ENCODE measurements at places on chromosomes 6 and 20.

- DNase-seq: no peak
These were observed 94.5 kb downstream of the PREX1 start for GRCh38 chr20:48733296-48733790.

DNA sequence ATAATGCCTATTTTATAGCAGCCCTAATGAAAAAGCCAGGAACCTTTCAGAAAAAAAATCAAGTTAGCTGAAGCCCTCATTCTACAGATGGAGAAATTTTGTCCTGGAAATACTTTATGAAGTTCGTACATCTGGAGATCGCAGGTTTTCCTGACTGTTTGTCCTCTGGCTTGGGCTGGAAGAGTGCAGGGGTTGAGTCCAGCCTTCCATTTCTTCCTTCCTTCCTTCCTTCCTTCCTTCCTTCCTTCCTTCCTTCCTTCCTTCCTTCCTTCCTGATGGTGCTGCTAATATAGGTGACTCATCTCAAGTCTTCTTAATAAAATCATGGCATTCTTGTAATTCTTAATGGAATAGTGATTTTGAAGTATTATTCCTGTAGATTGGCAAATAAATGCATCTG, 227.4 kb downstream of the CLVS2 start:
- DNase-seq: no peak

DNA sequence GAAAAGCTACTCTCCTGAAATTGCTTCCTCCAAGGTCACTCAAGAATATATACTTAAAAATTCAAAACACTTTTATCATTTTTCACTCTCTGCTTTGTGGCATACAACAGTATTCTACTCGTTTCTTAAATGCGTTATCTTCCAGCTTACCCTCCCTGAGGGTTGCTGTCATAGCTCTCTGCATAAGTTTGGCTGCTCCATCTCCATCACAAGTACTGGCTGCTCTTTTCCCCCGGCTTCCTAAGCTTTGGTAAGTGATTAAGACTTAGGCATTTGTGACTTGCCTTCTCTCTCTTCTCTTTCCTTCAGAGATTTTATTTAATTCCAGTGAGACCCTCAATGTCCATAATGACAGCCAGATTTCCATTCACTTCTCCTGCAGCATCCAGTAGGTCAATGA, 128.3 kb downstream of the NKAIN2 start:
- no peak for DNase-seq

DNA sequence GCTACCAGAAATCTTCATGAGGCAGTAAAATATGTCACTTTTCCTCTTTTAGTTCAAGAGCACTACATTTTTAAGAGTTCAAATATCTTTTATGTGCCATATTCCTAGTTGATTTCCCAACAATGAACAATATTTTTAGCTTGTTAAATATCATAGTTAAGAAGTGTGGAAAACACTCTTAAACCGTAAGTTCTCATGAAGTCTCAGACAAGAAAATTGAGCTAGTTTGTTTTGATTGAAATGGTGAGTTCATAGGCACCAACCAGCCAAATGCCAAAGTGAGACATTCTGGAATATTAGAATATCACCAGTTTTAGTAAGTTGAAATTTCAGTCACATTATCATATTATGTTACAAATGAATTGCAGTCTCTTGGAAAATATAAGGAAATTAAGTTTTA, 277.2 kb upstream of the HSF2 start:
- DNase-seq: no peak

DNA sequence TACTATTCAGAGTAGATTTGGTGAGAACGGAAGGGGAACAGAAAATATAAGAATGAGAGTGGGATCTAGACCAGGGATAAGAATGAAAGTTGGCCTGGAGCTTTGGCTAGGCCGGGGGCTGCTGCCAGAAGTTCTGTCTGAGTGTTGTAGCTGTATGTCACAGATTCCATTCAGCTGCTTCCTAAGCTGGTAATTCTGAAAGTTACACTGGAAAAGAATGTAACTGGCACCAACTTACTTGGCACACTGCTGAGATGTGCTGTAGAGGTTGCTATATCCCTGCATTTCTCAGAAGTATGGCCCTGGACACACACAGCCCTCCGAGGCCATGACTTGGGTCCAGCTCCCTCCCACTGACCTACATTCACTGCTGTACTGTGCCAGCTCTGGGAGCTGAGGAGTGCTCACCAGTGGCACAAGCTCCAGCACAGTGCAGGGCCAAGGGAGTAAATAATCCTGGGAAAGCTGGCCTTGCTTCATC, 25.8 kb upstream of the TMEM217 start:
- no peak for DNase-seq

DNA sequence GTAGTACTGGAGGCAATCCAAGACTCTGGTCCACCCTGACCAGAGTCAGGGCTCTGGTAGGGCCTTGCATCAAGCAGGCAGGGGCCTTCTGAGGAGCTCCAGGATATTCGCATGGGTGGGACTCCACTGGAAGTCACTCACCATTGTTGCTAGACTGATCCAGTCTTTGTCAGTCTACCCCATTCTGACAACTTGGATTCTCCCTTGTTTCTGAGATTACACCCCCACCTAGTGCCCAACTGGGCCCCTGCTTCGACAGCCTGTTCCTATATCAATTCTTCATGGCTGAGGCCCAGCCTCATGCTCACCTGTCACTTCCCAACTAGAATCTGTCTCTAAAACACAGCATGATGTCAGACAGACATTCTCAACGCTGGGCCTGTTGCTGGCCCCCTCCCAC, 5.2 kb downstream of the SLC35D3 start:
- no peak for DNase-seq

DNA sequence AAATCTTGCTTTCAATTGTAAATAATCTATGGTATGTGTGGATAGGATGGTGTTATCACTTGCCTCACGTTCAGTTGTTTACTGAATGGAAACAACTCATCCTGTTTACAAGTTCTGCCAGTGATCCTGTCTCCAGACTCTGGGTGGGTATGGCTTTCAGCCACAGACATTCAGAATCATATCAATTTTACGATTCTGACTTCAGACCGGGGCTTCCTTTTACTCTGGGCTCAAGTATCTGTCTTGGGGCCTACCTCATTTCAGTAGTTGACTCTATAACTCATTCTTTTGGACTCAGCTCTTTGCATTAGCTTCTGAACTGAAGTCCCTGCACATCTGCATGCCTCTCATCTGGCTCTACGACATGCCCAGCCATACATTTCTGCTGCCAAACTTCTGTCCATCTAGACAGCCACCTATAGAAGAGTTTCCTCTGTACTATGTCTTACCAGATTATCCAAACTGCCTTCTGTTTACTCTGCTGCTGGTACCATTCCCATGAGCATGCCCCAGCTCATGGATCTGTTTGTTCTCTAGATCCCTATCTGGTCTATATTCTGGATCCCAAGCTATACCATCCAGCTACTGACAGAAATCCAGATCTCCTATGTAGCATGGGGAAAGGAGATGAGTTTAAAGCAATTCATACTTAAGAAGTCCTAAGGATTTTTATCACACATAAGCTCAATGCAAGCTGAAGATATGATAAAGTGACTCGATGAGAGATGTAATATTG, 34.3 kb downstream of the FYN start:
- DNase-seq: no peak

DNA sequence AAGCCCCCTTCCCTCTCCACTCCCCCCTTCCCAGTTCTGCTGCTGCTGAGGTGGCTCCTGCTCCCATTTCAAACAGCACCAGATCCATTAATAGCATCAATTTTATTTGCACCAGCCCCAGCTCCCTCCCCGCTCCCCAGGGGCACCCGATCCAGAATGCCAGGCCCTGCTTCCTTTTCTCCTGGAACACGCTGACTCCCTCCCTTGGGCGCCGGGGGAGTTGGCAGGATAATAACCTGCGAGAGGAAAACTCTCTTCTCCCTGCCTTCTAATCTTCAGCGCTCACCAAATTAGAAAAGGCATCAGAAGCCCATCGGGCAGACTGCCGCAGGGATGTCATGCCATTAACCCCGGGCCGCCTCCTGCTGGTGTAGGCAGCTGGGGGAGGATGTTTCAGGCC, 77.8 kb downstream of the NCR2 start:
- DNase-seq: no peak

GRCh38 chr6:72720464-72720863, 98.6 kb downstream of the KCNQ5 start:
- DNase-seq: no peak

GRCh38 chr20:50848846-50849673, 54.2 kb downstream of the BCAS4 start:
- DNase-seq: no peak

DNA sequence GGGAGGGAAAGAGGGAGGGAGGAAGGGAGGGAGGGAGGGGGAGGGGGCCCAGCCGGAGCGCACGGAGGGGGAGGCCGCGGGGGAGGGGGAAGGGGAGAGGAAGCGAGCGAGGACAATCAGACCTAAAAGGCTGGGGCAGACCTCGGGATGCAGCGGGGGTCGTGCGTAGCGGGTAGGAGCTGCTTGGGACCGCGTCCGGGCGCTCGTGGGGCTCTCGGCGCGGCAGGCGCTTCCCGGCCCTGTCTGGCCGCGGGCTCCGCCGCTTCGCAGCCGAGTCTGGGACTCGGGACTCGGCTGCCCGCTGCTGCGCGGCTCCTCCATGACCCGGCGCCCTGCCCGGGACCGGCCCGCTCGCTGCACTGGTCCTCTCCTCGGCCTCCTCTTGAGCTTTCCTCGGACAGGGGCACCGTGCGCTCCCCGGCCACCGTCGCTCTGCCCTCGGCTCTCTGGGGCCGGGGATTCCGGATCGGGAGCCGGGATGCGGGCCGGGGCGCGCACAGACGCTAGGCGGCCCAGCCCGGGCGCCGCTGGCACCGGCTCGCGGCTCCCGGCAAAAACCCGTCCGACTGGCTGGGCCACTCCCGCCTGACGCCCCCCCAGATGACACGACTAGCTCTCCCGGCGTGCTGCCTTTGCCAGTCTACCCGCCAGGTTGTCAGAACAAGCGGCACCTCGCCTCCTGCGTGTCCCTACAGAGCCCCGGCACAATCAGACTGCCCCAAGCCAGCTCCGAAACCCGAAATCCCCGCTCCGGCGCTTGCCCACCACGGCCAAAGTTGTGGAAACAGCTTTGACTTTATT, 2.2 kb downstream of the TFAP2A start:
- DNase-seq: no peak

GRCh38 chr6:130720076-130720715, 107.0 kb upstream of the SMLR1 start:
- no peak for DNase-seq

GRCh38 chr6:137892271-137892708, 25.2 kb downstream of the TNFAIP3 start:
- DNase-seq: no peak

DNA sequence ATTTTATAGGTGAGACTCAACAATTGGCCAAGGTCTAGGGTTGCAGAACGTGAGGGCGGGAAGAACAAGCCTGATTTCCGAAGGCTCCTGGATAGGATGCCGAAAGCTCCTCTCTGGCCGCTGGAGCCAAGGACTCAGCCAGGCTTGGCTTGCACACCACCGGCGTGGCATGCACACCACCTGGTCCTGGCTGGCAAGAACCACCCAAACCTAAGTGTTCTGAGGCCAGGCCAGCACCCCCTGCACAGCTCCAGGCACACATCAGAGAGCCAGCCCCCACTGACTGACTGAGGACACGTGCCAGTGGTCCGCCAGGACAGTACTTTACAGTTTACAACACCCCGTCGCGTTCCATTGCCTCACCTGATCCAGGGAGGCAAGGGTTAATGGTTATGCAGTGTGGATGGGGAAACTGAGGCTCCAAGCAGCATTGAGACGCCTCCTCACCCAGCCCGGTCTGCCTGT, 414 bp downstream of the TGM2 start:
- no peak for DNase-seq

GRCh38 chr20:3082955-3083952, 1.3 kb downstream of the AVP start:
- no peak for DNase-seq

DNA sequence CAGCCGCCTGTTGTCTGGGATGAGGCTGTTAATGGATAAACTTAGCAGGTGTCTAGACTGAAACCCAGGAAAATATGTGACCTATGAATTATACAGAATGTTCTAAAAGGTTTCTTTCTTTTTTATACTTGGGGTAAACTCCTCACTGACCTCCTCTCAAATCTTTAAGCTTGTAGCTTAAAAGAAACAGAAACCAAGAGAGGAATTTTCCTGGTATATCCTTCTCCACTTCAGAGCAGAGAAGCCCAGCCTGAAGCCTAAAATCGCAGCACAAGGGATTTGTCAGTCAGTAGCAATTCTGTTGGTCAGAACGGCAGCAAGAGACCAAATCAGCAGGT, 99.4 kb upstream of the RIPOR2 start:
- DNase-seq: no peak

- no peak for DNase-seq
These were observed 390.6 kb upstream of the PLCB4 start for GRCh38 chr20:8678098-8678776.

- no peak for DNase-seq
These were observed 599.4 kb upstream of the CITED2 start for GRCh38 chr6:139973669-139974344.

DNA sequence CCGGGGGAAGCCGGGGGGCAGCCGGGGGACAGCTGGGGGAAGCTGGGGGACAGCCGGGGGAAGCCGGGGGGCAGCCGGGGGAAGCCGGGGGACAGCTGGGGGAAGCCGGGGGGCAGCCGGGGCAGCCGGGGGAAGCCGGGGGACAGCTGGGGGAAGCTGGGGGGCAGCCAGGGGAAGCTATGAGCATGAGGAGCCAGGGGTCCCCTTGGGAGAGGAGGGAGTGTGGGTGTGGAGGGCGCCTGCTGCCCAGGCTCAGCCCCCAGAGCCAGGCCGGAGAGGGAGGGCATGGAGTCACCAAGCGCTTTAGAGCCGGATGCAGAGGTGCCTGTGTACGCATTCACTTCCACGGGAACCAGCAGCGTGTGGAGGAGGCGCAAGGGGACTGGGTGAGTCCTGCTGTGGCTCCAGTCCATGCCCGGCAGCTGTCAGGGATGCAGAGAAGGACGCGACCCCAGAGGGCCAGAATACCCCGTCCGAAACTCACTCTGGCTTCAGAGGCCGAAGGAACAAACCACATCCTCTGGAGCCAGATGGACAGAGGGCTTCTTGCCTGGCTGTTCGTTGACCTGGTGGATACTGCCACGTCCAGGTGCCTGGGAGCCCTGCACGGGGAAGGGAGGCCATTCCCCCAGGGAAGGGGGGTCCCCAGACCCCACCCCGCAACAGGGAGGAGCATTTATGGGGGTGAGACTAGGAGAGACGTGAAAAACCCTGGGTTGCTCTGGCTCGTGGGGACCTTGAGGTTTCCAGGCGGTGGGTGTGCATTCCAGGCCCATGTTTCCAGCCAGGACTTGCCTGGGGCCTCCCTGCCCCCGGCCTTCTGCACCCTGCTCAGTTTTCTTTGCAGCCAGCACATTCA, 26.5 kb upstream of the DACT2 start:
- no peak for DNase-seq

DNA sequence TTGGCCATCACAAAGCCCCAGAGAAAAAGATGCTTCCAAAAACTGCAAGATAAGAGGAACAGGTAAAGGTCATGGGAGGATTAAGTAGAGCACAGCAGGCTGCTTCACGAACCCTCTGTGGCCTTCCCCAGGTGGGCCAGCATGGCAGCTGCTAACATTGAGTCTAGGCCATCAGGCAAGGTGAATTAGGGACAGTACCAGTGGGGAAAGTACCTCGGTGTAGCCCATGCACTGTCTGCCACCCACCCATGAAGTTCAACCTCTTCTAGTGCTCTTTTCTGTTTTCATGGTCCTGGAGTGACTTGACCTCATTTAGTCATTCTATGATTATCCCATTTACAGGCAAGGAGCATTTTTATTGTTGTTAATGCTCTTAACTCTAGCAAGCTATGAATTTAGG, 108.6 kb upstream of the DUSP22 start:
- no peak for DNase-seq
